ENCODE measurements at places on chromosomes 16 and 17.
A peak's percentile ranks its signal among the peaks of the same experiment; 100 is the strongest.

- no peak for DNase-seq
These were observed 72.0 kb downstream of the PITPNC1 start for GRCh38 chr17:67449065-67449464.

- DNase-seq: no peak
These were observed 6.9 kb downstream of the PHAF1 start for GRCh38 chr16:67116388-67117311.

GRCh38 chr16:73337373-73338296 is 289.7 kb upstream of the ZFHX3 start:
- no peak for DNase-seq

- no peak for DNase-seq
These were observed 15.9 kb downstream of the FAM83G start for GRCh38 chr17:18988546-18989173.

- no peak for DNase-seq
These were observed 2.3 kb downstream of the KSR1 start for GRCh38 chr17:27458524-27458908.

- no peak for DNase-seq
These were observed 150.2 kb upstream of the GSE1 start for GRCh38 chr16:85462714-85463611.

DNA sequence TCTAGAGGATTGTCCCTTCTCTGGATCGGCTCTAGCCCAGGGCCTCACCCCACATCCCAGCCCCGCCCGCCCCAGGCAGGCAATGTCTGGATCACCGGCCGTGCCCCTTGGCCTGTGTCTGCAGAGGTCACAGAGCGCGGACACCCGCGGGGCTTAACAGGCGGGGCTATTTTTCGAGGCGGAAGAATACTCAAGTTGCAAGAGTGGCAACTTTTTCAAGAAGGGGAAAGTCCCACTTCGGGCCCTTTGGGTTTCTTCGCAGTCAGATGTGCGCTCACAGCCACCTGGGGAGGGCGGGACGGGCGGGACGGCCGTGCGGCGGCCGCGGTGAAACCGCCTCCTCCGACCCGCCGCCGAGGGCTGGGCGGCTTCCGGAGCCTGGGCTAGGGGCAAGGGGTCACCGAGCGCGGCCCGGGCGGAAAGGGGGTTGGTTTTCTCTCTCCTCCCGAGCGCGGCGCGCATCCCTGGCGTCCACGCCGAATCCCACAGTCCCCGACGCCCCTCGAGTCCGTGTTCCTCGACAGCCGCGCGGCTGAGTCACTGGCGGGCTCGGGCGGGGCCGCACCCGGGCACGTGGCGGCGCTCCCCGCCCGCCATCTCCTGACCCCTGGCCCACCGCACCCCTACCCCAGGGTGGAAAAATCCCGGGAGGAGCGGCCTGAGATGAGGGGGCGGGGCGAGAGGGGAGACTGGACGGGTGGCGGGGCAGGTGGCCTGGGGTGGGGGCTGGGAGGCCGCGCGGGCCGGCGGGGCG is 1.2 kb upstream of the PFN1 start:
- peak; percentile 93 for DNase-seq

- DNase-seq: peak; percentile 64
These were observed 71.8 kb upstream of the METRNL start for GRCh38 chr17:83007504-83008185.

DNA sequence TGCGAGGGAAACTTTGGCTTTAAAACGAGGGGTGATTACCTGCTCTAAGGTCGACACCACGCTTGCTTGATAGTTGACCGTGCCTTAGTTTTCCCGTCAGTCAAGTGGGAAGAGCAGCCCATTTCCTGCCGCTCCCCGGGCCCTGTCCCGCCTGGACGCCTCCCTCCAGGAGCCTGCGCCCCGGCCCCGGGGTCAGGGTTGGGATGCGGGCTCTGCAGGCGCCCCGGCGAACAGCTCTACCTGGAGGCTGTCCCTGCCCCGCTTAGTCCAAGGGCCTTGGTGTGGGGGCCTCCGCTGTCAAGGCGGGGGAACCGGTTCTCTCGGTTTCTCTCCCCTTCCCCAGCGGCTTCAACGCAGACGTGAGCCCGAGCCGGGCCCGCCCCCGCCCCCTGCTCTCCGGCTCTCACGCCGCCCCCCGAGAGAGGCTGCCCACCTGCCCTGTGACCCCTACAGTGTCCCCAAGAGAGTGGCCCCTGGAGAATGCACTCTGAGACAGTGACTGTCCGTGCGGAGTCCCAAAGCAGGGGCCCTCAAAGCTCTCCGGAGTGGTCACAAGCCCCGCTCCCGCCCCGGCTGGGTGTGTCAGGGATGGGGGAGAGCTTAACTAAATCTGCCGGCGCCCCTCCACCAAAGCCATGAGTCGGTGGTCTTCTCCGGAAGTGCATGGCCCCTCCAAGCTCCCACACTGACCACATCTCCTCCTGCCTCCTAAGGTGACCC is 117.4 kb upstream of the SMURF2 start:
- peak; percentile 83 for DNase-seq

DNA sequence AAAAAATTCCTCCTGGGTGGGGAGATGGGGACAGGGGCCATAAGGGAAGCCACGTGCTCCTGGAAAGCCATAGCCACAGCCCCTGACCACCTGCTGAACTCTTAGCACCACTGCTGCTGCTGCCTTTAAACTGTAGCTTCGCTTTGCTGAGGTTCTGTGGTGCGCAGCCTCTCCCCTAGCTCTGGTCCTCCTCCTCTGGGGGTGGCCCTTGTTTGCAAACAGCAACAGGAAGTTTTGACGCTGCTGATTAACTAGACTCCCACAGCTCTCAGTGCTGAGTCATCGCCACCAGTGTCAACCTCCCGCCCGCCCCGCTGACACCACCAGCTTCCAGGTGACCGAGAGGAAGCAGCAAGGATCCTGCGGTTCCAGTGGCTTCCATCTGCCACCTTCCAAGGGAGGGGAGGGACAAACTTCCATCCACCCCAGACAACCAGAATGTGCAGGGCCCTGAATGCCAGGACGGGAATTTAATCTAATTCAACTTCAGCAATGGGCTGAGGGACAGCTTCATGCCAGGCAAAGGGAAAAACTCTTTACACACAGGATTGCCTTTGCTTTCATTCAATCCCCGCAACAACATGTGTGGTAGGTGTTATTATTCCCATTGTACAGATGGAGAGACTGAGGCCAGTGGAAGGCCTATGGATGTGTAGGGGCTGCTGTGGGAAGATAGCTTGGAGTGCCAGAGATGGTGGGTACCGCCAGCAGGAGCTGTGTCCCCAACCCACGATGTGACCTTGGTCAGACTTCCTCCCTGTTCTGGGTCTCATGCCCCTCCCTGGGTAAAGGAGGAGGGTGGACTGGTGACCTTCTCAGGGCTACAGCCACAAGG is 8.1 kb upstream of the KIFC3 start:
- no peak for DNase-seq

GRCh38 chr17:6901086-6901485 is 69.6 kb upstream of the TEKT1 start:
- DNase-seq: no peak

GRCh38 chr17:40886090-40886489 is 1.0 kb upstream of the KRT20 start:
- no peak for DNase-seq

GRCh38 chr17:5220074-5220473 is 14.6 kb downstream of the SCIMP start:
- DNase-seq: no peak

- no peak for DNase-seq
These were observed 643 bp downstream of the HSDL1 start for GRCh38 chr16:84144209-84144858.

DNA sequence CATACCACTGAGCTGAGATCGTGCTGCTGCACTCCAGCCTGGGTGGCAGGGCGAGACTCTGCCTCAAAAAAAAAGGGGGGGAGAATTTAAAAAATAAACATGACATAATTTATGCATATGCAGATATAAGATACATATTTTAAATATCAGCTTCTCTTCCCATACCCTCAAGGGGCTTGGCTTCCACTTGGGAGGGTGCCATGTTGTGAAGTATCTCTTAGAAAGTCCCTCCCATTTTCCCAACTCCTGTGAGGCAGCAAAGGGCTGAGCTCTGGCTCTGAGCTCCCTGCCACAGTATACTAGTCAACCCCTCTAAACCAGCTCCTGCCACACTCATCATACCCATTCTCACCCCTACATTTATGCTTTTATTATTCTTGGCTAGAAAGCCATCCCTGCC is 39.4 kb downstream of the MYH11 start:
- peak; percentile 39 for DNase-seq

All from mesenteric fat pad (tissue), 1 donor.